ENCODE measurements at places on chromosomes 2 and 18.

GRCh38 chr2:190478572-190479195, 55.8 kb downstream of the NEMP2 start:
- DNase-seq, result no peak

DNA sequence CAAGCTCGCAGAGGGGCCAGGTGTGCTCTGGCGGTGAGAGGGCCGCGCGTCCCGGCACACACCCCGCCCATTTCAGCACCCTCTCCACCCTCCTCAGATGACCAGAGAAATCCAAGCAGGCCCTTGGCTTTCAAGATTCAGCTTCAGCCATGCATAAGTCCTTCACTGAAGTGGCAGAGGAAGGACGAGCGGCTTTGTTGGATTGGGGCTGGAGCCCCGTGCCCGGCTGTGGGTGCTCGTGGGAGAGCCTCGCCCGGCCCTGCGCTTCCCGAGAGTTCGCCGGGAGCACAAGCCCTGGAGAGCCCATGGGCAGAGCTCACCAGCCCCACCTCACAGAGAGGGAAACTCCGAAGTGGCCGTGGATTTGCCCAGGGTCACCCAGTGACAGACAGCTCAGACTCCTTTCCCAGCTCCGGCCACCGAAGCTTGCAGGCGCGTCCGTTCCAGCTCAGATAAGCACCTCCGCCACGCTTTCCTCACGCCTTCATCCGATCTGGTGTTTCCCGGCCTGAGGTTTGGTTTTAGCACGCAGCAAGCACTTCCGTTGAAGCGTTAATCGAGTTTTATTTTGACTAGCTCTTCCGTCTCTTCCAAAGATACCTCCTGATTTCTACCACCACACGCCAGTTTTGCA, 45.6 kb upstream of the MTCL1 start:
- DNase-seq, result no peak

DNA sequence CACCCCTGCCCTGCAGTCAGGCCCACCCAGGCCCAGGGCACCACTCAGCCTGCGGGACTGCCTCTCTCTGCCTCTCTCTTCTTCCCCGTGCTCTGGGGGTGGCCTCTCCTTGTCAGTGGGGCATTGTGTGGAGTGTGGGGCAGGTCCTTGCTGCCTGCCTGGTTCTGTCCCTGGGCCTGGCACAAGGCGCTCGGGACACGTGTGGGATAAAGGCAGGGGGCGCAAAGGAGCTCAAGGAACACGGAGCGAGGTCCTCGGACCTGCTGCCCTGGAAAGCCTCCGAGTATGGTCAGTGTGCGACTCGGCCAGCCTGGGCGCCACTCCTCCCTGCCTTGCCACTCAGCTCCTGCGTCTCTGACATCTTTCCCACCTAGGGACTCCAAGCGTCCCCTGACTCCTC, 262.2 kb downstream of the HDAC4 start:
- no peak for DNase-seq

DNA sequence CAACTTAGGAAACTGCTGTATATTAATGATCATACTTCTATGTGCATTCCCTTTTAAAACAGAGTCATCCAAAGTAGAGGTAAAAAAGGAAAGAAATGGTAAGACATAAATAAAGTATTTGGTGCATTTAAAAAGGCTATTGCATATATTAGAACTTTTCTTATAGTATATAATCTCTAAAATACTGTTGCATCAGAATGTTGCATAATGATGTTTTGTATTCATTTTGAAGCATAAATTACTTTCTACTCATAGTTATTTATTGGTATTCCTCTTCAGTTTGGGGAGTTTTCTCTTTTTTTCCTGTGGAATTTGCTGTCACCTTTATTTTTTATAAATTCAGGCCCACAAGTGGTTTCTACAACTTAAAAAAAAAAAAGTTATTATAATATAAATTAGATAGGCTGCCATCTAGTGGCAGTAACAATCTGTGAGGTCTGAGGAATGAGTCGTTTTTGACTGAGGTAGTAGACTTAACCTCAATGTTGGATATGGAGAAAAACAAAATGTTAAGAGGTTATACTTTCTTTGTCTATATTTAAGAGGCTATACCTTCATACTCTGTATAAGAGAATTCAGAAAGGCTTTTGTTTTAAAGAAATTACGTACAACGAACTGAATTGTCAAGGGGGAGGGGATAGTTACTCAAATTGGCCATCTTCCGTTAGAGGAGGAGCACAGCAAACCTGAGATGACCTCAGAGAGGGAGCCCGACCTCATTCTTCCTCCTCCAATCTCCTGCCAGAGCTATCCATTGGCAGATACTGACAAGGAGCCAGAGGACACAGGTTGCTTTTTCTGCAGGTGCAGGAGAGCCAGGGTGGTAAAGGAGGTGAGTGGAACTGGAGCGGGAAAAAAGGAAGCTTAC, 23.8 kb downstream of the ANKAR start:
- DNase-seq, result no peak

DNA sequence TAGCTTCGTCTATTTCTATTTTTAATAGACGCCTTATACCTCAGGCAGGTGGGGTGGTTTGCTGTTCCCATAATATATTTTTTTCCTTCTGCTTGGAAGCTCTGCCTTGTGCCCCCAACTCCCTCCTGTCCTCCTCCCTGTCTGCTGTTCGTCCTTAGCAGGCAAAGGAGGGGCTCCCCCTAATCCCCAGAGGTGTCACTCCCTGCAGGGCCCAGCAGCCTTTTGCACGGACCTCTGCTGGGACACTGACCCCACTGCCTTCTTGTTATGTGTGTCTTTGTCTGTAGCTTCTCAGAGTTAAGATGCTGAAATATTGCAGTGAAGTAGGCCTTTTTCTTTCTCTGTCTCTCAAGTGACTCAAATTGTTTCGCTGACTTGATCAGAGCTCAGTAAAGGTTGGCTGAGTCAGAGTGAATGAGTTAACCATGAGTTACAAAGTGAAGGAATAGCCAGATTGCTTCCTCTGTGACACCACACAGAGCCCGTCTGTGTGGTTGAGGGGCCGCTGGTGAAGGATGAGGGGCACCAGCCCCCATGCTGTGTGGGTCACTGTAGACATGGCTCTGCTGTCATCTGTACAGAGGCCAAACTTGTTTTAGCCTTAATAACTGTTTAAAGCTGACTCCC, 47.7 kb downstream of the PRKCE start:
- no peak for DNase-seq

DNA sequence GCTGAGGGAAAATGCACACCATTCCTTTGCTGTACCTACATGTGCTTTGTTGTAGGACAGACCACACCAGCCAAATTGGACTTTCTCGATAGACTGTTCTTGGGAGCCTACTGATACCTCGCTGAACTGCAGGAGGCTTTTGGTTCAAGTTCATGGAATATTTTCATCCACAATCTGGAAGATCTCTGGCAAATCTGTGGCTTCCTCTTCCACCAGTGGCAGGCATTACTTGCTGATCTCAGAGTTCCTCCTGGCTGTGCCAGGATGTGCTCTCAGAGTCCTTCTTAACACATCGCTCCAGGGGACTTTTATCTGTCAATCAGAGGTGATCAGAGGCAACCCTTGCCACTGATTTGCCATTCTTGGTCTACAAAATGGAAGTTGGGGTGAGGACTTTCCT, 87.7 kb downstream of the PTGR3 start:
- DNase-seq, result no peak

GRCh38 chr2:148167855-148168254, 147.0 kb downstream of the MBD5 start:
- DNase-seq, result no peak

DNA sequence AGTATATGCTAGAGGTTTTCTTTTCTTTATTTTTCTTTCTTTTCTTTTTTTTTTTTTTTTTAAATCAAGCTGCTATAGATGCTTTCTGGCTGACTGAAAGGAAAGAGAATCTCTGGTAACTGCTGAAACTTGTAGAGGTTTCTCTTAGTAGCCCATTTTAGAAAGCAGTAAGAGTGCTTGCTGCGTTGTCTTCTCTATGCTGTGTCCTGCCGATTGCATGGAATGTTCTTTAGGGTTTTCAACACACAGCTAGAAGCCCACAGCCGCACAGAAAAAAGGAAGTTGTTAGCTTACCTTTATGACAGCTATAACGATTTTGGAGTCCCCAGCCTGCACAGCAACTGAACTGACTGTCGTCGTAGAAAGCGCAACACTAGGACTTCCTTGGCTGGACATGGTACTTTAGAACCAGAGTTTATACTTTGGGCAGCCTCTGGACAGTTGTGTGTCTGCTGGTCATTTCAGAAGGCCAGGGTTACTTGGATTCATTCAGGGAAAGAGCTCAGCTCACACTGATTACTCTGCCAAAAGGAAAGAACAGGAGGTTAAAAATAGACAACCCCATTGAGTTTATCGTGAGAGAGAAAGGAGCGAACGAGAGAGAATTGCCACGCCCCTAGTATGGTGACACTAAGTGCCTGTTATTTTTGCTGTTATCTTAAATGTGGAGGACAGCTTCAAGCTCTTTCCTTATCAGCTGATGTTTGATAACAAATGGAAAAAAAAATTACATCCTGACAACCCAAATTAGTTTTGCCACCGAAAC, at the start of gene CCDC141:
CCDC141 (minus strand) TSS at position 592 of the 766 bp plus-strand sequence; CDS start at position 396, 196 bp downstream.
- DNase-seq, result no peak

DNA sequence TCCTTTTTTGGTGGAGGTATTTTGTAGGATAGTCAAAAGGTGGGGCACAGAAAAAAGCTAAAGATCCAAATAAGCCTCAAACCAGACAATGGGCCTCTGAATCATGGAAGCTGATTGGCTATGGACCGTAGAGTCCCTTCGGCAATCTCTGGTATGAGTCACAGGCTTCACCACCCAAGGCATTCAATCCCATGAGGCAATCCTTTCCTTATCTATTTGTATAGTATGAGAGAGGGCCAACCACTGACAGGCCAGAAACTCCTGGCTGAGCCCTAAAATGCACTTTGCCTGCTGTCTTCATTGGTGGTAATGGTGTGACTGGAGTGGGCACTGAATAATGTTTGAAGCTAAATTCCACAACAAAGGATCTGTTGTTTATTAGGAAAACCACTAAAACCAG, 38.7 kb upstream of the MEX3C start:
- DNase-seq, result no peak

DNA sequence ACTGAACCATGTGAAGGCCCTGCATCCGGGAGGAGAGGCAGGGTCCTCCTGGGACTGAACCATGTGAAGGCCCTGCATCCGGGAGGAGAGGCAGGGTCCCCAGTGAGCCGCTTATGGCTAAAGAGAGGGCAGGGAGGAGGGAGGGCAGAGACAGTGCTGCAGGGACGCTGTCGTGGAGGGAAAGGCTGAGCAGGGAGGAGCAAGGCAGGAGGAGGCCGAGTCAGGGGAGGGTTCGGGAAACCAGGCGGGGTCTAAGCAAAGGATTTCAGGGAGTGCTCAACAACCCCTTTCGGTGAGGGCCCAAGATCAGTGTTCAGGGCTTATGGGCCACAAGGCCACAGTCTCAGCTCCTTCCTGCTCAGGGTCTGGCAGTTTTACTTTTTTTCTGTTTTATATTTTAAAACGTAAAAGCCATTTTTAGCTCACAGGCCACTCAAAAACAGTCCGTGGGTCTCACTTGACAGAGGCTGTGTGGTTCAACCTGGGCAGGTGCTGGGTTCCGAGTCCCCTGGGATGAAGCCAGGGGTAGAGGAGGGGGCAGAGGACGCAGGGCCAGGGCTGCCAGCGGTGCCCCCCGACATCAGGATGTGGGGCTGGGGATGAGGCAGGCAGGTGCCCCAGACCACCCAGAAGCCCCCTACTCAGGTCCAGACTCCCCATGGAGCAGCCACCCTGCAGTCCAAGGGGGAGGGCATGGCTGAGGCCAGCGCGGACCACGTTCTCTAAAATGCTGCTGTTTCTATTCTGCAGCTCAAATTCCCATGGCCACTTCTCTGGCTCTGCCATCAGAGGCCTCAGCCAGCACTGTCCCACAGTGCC, 5.2 kb downstream of the TMEM18 start:
- no peak for DNase-seq

DNA sequence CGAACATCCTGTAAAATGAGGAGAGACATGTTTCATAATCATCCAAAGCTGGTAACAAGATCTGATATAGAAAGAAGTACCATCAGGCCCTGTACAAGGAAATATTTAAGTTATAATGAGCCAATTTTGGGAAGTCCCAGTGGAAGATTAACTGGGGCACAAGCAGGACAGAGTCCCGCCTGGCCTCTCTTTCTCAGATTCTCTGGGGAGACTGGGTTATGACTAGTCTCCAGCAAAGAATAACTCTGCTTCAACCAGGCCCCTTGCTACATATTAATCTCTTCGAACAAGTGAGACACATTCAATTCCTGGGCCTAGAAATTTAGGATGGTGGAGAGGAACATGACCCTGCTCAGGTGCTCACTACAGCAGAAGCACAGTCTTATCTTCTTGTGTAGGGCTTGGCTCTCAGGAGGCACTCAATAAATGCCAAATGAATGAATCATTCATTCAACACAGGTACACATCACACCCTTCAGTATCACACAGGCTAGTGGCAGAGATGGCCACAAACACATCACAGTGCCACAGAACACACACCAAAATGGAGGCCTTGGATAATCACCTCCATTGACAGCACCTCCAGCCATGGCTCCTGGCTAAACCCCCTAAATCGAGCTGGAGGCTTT, 46.4 kb upstream of the RNF152 start:
- DNase-seq, result no peak

- no peak for DNase-seq
These were observed 52.7 kb downstream of the TET3 start for GRCh38 chr2:74037379-74037860.

DNA sequence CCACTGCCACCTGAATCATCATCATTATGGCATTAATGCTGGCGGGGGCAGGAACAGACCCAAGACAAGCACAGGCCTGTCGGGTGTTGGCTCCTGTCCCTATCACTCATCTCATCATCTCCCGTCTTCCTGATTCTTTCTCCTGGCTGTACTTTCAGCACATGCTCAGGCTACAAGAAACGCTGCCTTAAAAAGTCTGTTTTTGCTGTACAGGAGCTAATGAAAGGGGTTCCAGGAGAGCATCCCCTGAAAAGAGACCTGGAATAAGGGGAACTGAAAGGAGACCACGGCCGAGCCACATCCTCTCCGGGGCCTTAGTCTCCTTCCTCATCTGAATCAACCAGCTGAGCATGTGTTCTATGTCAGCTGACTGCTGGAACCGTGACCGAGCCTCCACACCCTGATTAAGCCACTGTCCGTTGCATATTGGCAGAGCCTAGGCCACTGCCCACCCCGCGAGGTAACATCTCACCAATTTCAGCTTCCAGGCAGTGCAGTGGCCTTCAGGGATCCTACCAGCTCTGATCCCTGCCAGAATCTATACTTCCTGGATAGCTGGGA, 62.6 kb downstream of the DNMT3A start:
- no peak for DNase-seq

GRCh38 chr2:156006721-156007618, 325.6 kb downstream of the NR4A2 start:
- no peak for DNase-seq
